RPMI8226 (cell line): ENCODE measurements at places on chromosomes 6 and 20.

DNA sequence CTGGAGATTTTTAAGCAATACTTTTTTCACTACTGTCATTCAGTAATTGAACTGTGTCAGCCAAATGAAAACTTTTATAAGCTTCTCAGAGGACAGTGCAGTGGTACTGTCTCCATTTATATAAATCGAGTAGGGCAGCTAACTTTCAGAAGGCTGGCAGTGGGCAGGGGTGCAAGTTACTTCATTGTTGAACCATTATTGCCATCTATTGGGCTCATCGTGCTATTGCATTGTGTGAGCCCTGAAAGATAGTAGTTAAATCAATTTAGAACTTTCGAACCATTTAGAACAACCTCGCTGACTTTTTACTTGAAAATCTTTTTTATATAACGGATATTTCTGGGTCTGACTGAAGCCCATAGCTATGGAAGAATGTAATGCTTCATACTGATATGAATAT, 347.8 kb upstream of the PLCB4 start:
- peak; percentile 63 for DNase-seq

DNA sequence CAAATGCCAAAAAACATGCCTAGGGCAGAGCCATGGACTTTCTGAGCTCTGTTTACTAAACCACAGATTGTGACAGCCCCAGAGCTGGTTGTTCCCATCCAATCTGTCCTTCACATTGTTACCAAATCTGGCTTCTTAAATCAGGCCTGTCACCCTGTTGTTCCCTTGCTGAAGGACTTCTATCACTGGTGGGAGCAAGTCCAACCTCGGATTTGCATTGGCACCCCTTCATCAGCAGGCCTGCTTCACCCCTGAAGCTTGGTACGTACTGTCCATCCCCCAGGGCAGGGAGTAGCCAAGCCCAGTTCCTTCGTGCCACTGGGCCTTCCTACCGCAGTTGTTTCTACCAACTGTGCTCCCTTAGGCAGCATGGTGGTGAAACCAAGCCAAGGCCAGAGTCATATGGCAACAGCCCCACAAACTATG, 357.3 kb upstream of the JARID2 start:
- no peak for DNase-seq

DNA sequence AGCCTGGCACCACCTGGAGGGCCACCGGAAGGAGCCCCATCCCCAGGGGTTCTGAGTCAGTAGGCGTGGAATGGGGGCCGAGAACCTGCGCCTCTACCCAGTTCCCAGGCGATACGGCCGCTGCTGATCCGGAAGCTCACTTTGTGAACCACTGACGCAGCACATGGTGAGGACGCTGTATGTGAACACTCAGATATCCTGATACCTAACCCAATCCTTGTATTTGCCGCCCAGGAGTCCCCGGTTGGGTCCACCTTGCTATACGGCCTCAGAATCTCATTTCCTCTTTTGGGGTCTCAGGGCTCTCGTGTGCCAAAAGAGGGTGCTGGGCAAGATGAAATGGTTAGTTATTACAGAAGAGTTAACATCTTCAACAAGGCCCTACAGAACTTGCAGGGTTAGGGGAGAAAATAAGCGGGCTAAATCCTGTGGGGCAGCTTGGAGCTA, 604 bp upstream of the RAB5IF start:
- peak; percentile 90 for DNase-seq

DNA sequence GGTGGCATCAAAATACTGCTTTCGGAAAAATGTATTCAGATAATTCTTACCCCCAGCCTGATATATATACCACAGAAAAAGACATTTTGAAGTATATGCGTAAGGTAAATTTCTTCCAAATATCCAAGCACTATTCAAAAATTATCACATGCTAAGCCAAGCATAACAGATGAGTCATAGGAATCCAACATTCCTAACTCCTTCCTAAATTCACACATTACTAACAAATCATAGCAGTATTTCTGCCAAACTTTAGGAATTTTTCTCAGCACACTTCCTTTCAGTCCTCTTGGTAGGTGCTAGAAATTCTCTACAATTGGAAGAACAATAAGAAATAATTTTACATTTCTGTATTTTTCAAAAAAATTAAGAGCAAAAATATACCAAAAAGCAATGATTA, 417.5 kb downstream of the EYS start:
- no peak for DNase-seq

- no peak for DNase-seq
These were observed 3.0 kb downstream of the CSNK2A1 start for GRCh38 chr20:540391-541201.

GRCh38 chr6:102553214-102553613, 1159.7 kb downstream of the GRIK2 start:
- no peak for DNase-seq

GRCh38 chr6:121858310-121858709, 422.9 kb downstream of the GJA1 start:
- DNase-seq: no peak

DNA sequence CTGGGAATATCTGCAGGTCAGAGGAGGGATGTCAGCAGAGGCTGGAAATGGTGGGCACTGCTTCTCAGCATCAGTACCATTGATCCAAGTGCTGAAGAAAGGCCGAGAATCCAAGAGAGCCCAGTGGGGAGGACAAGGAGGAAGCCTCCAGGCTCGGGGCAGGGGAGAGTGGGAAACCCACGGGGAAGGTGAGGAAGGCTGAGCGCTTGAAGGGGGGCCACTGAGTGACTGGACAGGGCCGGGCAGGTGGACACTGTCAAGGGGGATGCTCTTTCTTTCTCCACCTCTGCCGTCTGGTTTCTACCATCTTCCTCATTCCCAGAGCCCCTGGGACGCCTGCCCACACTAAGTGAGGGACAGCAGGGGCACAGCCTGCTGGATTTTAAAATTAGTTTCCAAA, 335.0 kb downstream of the CDH4 start:
- DNase-seq: no peak

GRCh38 chr6:41546475-41546865, 289 bp downstream of the FOXP4 start:
- peak; percentile 66 for DNase-seq

DNA sequence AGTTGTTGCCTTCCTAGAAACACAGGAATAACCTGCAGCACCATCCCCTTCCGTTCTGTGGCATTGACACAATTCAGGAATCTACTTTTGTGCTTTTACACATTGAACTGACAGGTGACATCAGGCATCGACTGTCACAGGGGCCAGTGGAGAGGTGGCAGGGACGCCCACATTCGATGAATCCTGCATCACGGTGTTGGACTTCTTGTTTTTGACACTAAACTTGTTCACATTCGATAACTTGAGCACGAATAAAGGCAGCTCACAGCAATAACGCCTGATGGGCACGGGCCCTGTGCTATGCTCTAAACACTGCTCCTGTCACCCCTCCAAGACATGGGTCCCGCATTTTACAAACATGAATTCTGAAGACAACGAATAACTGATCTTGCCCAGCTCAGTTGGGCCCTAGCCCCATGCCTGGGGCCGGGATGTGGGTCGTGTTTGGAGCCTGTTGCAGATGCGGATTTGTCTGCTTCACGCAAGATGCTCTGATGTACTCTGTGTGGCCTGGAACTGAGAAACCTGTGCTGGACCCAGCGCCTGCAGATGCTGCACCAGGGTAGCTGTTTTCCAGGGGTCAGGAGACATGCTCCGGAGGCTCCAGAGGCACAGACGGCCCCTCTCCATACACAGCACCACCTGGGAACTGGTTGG, 75.7 kb downstream of the TTLL2 start:
- no peak for DNase-seq

DNA sequence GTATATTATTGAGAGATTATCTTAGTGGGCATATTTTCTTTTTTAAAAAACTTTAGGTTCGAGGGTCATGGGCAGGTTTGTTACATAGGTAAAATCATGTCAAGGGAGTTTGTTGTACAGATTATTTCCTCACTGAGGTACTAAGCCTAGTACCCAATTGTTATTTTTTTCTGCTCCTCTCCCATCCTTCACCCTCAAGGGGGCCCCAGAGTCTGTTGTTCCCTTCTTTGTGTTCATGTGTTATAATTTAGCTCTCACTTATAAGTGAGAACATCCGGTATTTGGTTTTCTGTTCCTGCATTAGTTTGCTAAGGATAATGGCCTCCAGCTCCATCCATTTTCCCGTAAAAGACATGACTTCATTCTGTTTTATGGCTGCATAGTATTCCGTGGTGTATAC, 247.9 kb upstream of the RAB32 start:
- no peak for DNase-seq

DNA sequence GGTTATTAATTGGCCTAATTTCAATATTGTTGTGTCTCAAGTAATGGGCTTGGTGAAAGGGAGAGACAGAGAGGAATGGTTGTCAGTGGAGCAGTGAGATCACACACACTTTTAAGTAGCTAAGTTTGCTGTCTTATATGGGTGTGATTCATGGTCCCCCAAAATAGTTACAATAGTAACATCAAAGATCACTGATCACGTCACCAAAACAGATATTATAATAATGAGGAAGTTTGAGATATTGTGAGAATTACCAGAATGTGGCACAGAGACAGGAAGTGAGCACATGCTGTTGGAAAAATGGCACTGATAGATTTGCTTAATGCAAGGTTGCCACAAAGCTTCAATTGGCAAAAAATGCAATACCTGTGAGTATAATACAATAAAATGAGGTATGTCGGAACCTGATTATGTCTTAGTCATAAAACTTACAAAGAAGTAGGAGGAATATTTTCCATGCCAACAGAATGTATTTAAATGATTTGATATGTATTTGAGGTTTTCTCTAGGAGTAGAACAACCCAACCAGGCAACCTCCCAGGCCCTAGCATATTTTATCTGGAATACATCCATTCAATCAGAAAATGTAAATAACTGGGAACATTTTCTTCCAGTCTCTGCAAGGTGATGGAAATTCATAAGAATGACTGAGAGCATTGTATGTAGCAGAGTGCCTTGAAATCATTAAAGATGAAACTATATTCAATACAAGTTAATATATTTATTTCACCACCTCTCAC, 167.8 kb downstream of the CARMIL1 start:
- DNase-seq: no peak

DNA sequence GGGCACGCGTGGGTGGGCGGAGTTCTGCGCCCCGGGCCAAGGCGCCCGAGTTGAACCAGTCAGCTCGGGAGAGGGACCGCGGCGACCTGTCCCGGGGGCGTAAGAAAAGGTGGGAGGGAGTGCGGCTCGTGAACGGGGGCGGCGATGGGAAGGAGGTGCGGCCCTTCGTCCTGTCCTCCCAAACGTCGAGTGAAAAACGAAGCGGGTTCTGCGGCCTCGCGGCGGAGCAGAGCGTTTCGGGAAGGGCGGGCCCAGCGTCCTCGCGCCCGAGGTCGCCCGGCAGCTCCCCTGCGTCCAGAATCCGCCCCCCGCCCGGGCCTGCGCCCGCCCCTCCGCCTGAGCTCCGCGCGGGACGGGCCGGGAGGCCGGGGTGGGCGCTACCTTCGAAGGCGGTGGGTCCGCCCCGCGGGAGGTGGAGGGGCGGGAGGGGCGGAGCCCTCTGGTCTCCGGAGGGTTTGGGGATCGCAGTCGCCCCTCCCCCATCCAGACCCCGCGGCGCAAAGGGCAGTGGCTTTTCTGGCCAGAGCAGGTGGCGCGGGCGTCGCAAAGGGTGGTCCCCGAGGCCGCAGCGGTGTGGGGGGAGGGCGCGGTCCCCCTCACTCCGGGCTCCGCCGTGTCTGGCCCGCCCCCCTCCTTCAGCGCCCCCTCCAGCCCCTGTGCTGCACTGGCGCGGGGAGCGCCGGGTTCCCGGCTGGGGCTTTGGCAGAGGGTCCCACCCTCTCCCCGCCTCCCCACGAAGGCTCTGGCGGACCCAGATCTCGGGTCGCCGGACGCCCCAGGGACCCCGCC, 838 bp downstream of the STMN3 start:
- peak; percentile 46 for DNase-seq

- no peak for DNase-seq
These were observed 168.4 kb upstream of the UST start for GRCh38 chr6:148578489-148578814.

- DNase-seq: no peak
These were observed 8.7 kb downstream of the CCN5 start for GRCh38 chr20:44723798-44724362.

DNA sequence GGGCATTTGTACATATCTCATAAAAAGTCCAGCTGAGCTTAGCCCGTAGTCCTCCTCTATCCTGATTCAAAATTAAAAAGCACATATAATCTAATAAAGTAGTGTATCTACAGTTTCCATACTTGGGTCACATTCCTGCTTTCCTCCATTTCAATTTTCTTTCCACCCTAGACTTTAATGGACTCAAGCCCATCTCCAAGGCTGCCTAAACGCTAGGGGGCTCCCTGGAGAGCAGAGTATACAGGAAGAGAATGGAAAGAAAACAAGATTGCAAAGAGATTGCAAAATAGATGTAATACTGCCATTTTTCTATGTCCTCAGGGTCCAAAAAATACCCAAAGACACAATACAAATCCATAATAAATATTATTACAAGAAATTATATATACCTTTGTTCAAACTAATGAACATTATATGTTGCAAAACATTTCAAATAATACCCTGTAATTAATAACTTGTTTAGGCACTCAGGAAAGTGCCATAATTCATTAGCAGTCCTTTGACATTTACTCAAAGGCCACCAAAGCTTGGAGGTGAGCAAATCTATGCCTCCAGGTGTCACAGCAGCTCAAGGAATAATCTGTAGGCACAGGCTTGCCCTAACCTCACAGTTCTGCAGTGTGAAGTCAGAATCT, 2.4 kb upstream of the MCM3 start:
- peak; percentile 72 for DNase-seq

GRCh38 chr6:167736486-167737204, 90.1 kb upstream of the AFDN start:
- peak; percentile 43 for DNase-seq

- DNase-seq: no peak
These were observed 70.8 kb downstream of the EYA2 start for GRCh38 chr20:46965477-46965876.

- DNase-seq: no peak
These were observed 321.5 kb upstream of the JARID2 start for GRCh38 chr6:14924126-14925024.
